MCF 10A (cell line): ENCODE measurements at places on chromosomes 13 and 19.
A peak's percentile ranks its signal among the peaks of the same experiment; 100 is the strongest.

DNA sequence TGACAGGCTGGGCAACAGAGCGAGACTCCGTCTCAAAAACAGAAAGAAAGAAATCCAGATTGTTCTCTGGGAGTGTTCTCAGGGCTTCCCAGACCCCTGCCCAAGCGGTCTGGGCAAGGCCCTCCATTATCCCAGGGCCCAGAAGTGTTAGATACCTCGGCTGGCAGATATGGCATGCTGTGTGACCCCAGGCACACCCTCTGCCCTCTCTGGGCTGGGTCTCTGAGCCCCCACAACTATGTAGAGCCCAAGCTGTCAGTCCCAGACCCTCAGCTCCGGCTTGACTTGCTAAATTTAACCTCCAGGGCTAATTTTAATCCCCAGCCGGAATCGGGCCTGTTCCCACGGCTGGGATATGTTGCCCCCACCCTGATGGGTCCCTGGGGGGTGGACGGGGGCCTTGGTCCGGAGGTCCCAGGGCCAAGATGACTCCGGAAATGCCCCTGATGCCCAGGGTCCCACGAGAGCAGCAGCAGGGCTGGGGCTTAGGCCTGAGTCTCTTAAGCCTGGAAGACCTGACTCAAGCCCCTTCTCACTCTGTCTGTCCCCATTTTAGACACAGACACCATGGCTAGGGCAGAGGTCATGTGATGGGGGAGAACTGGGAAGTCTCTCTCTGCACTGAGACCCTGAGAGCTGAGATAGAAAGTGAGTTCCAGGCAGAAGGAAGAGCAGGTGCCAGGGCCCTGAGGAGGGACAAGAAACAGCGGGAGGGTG, 14.5 kb upstream of the TMEM161A start:
- no peak for DNase-seq

GRCh38 chr13:98576200-98576945, 534 bp downstream of the STK24 start:
- peak; percentile 61 for DNase-seq

DNA sequence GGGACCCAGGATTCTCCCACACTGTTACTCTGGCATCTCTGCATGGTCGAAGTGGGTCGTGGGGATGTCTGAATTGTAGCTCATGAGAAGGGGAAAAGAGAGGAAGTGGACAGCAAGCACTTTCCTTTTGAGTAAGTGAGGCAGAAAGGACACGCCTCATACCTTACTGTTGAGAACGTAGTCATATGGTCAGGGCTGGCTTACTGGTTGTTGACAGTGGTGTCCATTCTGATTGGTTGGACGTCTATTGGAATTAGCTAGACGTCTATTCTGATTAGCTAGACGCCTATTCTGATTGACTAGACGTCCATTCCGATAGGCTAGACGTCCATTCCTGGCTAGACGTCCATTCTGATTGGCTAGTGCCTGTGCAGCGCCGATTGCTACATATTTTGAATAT, 12.4 kb downstream of the GRIN2D start:
- DNase-seq: no peak

DNA sequence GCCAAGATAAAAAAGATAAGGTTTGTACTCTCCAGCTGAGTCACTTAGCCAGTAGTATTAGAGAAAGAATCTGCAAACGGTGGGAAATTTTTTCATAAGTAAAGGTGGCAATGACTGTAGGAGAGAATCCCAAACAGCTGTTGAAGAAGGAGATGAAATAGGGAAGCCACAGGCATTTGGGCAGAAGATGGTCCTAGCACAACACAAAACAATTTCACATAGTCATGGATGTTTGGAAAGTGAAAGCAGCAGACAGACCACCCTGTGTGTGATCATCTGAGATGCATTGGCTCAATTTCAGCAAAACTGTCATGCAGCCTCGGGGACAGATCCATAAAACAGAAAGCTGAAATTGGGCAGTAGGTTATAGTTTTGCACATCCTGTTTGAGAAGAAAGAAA, 2832.4 kb downstream of the PCDH9 start:
- DNase-seq: no peak

GRCh38 chr13:33123066-33123859, 107.0 kb downstream of the KL start:
- DNase-seq: peak; percentile 38

GRCh38 chr13:49110913-49111170, 109.3 kb upstream of the MLNR start:
- DNase-seq: peak; percentile 27
